ENCODE measurements at places on chromosomes 7 and 10.

GRCh38 chr7:101114492-101114891 is 12.4 kb upstream of the SERPINE1 start:
- no peak for DNase-seq

DNA sequence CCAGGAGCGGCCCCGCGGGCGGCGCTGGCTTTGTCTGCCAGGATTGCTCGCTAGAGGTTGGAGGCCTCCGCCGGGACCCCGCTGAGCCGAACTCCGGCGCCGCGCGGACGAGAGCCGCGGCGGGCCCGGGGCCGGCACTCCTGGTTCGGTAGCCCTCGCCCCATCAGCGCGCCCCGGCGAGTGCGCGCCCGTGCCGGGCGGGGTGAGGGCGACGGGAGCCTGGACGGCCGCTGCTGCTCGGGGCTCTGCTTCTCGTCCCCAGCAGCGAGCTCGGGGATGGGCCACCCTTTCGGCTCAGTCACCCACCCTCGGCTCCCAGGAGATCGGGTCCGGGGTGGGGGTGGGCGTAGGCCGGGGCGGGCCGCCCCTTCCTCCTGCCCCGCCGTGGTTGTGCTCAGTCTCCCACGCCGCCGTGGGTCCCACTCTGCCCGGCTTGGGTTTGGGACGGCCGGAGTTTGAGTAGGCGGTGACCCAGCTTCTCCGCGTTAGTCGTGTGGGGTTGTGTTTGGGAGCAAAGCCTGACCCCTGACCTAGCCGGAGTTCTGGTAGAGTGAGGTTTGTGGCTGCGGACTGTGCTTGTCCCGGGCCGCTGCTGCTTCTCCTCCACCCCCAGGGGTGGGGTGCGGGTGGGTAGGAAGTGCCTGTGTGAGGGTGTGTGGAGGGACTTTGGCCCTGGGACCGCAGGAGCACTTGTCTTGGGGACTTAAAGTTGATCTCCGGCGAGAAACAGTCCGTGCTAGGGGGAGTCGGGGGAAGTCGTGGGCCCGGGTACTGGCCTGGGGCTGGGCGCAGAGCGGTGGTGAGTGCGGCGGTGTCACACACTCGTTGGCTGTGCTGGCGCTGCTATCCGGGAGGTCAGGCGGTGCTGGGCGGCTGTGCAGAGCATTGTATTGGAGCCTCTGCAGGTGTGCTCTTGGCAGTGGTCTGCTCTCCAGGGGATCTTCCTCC is 677 bp downstream of the TSPAN14 start:
- DNase-seq, result no peak

DNA sequence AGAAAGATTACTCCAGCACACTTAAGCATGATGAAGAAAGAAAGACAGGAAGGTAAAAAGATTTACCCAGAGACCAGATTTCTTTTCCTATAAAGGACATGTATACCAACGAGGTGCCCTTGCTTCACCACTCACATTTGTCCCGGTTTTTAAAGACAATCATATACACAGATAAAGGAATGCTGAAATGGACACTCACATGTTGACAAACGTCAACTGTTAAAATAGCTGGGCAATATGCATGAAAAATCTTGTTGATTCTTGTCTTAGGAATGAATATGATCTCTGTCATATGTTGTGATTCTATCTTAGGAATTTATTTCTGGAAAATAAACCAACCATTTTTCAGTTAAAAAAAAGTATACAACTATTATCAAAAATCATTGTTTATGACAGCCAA is 158.2 kb downstream of the SRPK2 start:
- no peak for DNase-seq

GRCh38 chr7:44062903-44063295 is 2.5 kb downstream of the PGAM2 start:
- no peak for DNase-seq

GRCh38 chr10:8273749-8274148 is 219.3 kb downstream of the GATA3 start:
- DNase-seq, result no peak

DNA sequence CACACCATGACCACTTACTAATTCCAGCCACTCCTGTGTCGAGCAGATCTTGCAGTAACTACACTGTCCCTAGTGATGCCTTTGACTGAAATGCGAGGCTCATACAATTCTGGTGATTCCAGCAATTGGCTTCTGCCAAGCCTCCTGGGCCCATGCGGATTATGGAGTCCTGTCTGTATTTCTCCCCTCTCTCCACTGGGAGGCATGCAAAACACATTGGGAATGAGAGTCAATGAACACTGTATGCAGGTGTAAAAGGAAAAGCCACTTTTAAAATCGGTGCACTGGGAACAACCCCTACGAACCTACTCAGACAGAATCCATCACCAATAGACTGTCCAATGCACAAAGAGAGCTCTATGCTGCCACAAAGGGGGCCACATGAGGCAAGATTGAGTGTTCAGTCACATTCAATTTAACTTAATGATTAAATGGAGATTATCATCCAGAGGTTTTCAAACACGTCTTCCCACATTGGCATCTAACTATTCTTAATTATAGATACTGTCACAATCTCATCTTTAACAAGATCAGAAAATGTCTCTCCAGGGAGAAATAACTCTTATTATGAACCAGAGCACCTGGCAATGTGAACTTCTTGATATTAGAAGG is 550.6 kb downstream of the GLRX3 start:
- DNase-seq, result no peak

GRCh38 chr10:269440-270074 is 134.3 kb downstream of the ZMYND11 start:
- DNase-seq, result no peak

DNA sequence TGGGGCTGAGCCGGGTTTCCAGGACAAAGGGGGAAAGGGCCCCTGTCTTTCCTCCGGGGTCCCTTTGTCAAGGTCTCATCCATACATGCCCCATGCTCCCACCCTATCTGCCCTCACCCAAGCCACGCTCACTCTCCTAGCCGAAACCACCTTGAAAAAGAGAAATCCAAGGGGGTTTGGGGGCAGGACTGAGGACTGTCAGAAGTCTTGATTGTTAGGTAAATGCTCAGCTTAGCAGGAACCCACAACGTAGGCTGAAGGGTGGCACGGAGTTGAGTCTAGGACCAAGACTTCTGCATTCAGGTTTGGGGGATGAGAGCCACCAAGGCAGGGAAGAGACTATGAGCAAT is 719 bp upstream of the PGAM2 start:
- DNase-seq, result no peak

- peak; percentile 17 for DNase-seq
Measured at GRCh38 chr10:100743626-100744135, 1.7 kb upstream of the PAX2 start.

DNA sequence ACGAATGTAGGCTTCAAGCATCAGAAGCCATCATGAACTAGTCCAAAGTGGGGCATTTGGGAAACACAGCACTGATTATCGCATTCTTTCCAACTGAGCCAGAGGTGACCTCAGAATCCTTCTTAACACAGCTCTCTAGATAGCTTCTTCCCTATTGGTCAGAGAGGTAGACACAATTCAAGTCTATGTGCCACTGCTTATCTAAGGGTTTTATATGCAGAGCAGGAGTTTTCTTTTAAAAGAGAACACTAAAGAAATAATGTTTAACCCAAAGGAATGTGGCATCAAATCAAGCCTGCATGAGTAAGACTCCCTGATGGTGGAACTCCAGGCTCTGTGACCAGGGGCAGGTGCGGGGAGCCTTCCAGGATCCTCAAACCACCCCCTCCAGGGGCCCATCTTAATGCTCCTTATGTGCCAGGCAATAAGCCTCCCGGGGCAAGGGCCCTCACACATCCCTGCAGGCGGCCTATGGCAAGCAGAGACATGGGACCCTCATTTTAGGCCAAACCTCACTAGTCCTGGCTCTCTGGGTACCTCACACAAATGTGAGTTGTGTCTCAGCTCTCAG is 13.8 kb downstream of the HSPA12A start:
- no peak for DNase-seq

GRCh38 chr7:109950821-109951564 is 1139.9 kb upstream of the LRRN3 start:
- DNase-seq, result no peak

- no peak for DNase-seq
Measured at GRCh38 chr7:101618207-101618839, 10.8 kb downstream of the MYL10 start.

- no peak for DNase-seq
Measured at GRCh38 chr7:1768832-1769231, 98.8 kb downstream of the ELFN1 start.

DNA sequence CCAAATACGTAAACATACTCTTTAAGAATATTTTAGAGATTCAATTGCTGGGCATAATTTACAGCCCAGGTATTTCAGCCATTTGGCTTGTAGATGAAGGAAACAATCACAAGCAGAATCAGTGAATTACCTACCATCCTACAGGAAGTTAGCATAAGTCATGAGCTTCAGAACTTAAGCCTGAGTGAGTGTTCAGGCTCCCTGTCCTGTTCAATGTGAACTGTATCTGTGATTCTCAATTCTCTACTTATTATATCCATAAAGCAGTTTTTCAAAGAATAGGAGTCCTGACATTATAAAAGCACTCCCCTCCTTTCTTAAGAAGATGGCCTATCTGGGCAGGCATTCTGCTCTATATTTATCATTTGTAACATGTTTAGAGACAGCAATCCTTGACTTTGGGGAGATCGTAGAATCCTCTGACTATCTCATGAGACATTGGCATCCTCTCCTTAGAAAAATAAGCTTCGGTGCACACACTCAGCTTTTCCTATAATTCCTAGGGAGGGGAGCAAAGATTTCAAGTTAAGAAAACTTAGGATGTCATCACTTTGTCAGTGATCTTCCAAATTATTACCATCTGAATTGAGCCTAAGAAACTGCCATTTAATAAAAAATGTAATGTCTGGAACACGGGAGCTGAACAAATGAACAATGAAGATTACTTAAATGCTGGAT is 645.2 kb upstream of the IGFBP3 start:
- no peak for DNase-seq

GRCh38 chr10:19719284-19719683 is 96.9 kb upstream of the PLXDC2 start:
- DNase-seq, result no peak

DNA sequence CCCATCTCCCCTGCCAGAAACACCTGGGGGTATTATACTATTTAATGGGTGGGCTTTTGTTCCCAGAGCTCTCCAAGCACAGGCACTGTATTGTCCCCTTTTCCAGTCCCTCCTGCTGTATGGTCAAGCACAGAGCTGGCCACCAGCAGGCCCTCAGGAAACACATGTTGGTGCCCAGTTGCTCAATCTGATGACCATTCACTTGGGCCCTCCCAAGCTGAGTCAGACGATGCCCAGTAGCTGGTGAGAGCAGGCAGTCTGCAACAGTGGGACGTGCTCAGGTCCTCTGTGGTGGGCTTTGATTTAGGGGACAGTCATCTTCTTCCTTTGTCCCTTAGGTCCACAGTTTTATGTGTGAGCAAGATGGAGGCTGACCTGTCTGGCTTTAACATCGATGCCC is 11.8 kb downstream of the SFXN2 start:
- no peak for DNase-seq

DNA sequence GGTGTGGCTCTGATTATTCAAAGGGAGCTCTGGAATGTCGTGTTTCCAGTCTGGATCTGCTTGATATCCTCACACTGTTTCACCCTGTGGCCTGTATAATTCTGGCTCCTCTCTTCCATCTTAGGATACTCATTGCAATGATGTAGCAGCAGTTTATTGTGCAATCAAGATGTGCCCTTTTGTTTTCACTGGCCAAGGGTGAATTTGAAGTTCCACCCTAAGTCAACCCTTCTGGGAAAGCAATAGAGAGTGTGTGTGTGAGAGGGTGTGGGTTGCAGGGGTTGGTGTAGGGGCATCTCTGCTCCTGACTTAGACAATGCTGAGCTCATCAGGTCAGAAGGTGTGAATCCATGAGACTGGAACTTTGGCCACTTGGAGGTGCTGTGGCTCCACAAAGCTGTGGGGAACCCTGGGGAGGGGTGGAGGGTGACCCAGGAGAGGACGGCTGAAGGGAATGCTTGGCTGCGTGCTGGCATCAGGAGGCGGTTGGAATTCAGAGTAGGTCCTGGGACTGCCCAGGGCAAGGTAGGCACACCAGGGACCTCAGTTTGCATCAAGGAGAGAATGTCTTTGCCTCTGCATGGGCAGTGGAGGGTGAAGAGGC is 118.0 kb upstream of the PRSS58 start:
- no peak for DNase-seq

- no peak for DNase-seq
Measured at GRCh38 chr7:36190447-36191291, 37.6 kb downstream of the EEPD1 start.

DNA sequence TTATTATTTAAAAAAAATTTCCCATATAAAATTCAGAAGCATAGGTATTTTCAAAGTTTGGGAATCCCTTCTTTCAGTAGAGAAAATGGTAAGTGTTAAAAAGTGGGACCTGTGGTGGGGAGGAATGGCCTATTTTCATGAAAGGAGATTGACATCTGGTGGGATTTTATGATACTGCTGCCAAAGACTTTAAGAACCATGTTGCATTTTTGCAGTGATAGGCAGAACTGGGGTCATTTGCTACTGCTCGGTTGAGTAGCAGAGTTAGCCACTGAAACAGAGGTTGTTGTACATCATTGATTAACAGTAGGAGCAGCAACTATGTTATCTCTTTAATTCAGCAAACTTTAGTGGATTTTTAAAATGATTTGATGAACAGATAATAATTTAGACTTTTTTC is 4.4 kb downstream of the BICC1 start:
- DNase-seq, result no peak

DNA sequence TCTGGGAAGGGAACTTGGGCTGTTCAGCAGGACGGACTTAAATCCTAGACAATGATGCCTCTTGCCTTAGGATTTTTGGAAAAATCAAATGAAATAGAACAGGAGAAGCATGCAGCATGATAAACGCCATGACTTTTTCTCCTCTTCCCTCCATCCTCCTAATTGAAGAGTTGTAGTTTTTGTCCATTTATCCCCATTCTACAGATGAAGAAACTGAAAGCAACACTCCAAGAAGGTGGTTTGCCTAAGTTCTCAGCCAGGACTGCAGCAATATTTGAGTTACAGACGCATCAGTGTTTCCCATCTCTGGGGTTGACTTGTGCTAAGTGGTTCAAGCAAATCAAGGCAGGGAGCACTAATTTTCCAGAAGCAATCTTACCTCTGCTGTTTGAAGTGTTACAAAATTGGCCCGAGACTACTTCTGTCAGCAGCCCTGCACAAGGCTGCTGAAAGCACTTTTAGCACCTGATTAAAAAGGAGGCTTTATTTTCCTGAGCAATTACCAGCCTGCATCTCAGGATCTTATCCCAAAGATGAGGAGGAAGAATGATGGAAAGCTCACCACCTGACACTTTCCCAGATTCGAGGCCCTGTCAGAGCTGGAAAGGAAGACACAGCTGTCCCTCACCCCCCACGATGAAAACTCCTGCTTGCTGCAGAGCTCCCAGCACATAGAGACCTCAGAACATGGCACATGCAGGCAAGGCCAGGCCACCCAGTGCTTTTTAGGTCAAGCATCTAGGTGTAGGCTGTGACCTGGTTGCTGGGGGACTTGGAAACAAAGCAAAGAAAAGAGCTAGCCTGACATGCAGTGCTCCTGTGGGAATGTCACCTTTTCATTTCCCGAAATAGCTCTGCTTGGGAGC is 19.7 kb upstream of the C10orf71 start:
- DNase-seq, result no peak

GRCh38 chr10:32680803-32681557 is 235.0 kb downstream of the CCDC7 start:
- DNase-seq, result no peak

Measured in stimulated activated CD8-positive, alpha-beta memory T cell treated with anti-CD3 and anti-CD28 coated beads, Interleukin-4, amount 100 ng/mL, for 1 hour (primary cell).